ENCODE measurements at places on chromosomes 1 and 21.

- no peak for DNase-seq
Observed at GRCh38 chr1:116486424-116486823, 84.4 kb downstream of the CD58 start.

GRCh38 chr1:20430355-20431175, 55.4 kb downstream of the CAMK2N1 start:
- no peak for DNase-seq

DNA sequence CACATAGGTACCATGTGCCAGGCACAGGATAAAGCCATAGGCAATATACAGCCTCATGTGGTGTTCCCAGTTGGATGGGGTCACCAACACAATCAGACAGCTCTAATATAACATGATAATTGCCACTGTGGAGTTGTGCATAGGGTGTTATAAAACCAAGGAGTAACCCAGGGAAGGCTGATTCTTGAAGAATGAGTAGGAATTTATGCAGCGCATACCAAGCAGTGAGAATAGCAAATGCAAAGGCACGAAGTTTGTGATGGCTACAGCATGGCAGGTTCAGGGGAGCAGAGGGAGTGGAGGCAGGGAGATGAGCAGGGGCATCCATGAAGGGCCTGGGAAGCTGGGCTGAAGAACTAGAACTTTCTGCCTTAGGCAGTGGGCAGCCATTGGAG, 20.4 kb upstream of the SLC2A1 start:
- no peak for DNase-seq

GRCh38 chr1:55997536-55997935, 581.8 kb downstream of the PLPP3 start:
- DNase-seq: no peak

DNA sequence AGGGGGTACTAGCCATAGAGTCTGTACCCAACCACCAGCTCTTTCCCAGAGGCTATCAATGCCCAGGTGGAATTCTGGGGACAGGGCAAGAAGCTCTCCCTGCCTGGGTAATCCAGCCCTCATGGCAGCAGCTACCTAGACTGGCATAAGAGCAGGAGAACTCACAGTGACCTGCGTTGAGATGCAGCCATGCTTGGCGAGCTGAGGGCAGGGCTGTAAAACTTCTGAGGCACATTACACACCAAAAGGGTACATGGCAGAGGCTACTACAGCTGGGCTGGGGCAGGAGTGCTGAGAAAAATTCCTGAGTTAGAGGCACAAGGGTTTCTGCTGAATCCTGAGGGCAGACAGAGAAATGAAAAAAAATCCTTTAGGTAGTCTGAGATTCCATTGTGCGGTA, 927.9 kb upstream of the B3GALT2 start:
- DNase-seq: no peak

GRCh38 chr1:162855461-162856150, 5.4 kb downstream of the CCDC190 start:
- no peak for DNase-seq

DNA sequence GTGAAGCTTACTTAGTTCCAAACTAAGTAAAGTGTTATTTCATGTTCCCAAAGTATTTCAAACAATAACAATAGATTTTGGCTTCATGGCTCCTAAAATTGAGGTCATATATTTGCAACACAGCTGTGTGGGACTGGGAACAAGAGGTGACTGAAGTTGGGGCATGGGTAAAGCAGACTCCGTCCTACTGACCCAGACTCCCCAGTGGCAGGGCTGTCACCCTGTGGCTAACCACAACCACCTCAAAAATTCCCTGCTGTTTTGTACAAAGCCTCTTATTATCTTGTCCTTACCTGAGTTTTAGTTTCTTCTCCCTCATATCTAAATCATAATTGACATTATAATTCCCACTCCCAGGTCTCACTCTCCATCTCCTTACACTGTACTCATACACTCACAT, 117.6 kb downstream of the PTGER3 start:
- DNase-seq: no peak

- DNase-seq: no peak
Observed at GRCh38 chr1:199756066-199756465, 271.4 kb upstream of the NR5A2 start.

DNA sequence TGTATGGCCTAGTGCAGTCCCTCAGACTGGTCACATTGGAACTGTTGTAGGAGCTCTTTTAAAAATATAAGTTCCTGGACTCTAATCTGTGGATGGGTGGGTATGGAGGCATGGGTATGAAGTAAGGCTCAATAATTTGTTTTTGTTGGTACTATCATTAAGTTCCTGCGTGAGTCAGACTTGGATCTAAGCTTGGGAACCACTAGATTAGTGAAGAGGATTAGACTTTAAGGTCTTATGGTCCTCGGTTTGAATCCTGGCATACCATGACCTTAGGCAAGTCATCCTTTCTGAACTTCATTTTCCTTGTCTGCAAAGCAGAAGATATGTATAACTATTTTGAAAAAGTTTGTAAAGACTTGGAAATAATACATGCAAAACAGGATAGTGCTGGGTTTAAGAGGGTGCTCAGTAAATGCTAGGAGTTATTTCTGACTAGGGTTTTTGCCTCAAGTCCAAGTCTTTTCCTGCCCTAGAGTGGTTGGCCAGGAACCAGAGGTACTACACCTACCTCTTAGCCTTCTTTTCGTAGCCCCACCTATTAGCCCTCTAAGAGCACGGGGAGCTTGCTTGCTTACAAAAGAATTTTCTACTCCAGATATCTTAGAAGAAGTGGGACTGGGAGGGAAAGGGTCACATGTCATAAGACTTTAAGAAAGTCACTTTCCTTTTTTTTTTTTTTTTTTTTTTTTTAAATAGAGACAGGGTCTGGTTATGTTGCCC, 38.6 kb upstream of the METTL18 start:
- DNase-seq: no peak

GRCh38 chr1:176801514-176802020, 338.6 kb downstream of the PAPPA2 start:
- no peak for DNase-seq

GRCh38 chr1:85245456-85245855, 14.0 kb downstream of the C1orf52 start:
- no peak for DNase-seq

DNA sequence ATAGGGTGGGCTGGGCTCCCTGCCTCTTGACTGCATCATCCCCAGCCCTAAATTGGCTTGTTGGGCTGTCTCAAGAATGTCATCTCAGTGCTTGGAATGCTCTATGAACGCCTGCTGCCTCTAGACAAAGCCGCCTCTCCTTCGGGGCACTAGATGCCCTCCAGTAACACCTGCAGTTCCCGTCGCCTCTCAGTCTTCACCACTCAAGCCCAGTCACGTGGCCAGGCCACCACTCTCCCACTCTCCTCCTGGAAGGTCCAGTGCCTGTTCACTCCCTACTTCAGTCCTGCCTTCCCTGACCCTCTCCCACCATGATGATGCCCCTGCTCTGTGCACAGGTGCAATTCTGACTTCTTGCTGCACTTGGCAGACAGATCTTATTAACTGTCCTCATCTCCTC, 7.0 kb downstream of the TAS1R2 start:
- no peak for DNase-seq

DNA sequence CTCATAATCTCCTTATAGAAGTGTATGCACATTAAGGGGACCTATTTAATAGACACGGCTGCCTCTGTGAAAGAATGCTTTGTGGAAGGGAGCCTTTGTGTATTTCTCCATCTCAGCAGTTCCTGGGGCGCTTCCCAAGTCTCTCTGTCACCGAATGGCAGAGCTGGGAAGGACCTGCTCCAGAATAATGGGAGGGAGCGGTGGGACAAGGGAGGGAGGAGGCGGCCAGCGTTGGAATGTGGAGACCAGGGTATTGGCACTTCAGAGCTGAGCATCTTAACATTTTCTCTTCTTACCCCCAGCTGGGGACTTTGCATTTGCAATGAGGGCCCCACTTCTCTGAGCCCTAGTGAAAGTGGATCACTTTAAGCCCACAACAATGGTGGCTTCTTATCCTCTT, 23.9 kb downstream of the CACHD1 start:
- DNase-seq: no peak

DNA sequence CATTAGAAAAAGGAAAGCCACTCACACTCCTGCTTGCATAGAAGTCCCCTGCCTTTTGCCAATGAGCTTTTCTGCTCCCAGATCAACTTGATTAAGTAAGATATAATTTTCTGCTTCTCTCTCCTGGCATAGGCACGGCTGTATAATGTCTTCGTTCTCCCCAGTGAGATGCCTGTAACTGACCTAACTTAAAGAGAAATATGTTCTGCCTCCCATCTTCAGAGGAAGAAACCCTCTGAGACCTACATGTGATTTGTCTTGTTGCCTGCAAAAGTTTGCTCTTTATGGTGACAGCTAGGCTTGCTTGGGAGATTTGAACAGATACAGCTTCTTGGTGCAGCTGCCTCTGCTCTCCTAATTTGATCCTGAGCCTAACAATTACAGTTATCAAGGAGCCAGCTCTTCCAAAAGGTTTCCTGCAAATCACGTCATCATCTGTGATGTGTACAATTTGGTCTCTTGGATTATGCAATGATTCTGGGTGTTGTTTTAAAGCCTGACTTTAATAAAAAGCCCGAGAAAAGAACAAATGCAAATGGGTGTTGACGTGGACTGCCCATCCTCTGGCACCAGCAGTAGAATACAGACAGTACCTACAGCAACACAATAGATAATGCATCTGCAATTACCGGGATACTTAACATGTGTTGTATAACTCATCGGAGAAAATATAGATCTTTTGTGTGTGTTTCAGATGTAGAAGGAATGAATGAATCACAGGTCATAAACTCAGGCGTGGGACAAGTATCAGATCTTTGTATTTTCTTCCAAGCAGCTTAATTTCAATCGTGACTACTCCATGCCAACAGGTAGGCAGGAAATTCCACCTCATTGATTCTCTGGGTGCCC, 76.2 kb upstream of the KAZN start:
- DNase-seq: no peak

DNA sequence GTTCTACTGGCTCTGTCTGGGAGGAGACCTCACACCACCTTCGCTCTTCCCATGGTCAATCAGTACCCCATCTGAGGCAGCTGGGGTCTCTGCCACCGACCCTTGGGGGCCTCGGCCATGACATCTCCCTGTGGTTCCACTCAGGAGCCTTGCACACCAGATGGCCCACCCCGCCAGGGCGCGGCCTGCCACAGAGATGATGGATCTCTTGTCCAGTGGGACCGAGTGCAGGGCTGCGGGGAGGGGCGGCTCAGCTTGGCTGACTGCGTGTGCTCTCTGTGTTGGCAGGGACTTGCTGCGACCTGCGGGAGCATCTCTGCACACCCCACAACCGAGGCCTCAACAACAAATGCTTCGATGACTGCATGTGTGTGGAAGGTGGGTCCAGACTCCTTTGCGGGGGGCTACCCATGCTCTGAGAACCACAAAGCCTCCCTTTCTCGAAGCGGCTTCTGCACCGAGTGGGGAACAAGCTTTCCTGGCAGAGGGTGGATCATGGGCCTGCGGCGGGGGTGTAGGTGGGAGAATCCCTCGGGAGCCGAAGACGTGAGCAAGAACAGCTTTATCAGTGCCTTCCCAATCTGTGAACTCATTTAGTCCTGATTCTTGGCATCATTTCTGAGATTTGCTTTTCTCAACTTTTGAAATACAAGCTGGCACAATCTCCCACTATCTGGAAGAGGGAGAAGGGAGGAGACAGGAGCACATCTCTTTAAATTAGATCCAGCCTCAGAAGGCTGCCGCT, 20.9 kb upstream of the AGTRAP start:
- no peak for DNase-seq

- DNase-seq: no peak
Observed at GRCh38 chr1:159944623-159945455, 574 bp downstream of the IGSF9 start.

- DNase-seq: no peak
Observed at GRCh38 chr1:159753386-159753785, 27.4 kb upstream of the DUSP23 start.

GRCh38 chr1:45892068-45892785, 88.8 kb downstream of the MAST2 start:
- DNase-seq: no peak

DNA sequence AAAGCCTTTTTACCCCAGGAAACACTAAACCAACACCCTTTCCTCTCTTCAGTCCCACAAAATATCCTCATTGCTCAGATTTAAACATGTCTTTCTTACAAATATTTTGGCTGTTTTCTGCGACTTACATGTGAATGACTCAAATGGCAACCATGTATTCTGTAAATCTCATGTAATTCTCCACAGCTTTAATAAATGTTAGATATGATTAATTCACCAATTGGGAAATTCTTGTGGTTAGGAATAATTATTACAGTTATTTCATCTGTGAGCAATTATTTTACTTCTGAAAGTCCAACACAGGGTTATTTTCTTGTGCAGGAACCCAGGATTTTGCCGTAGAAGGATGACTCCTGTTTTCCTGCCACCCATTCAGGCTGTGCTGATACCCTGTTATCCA, 431.5 kb downstream of the LMO4 start:
- DNase-seq: no peak

- DNase-seq: no peak
Observed at GRCh38 chr21:33071770-33072306, 1.9 kb downstream of the OLIG1 start.

DNA sequence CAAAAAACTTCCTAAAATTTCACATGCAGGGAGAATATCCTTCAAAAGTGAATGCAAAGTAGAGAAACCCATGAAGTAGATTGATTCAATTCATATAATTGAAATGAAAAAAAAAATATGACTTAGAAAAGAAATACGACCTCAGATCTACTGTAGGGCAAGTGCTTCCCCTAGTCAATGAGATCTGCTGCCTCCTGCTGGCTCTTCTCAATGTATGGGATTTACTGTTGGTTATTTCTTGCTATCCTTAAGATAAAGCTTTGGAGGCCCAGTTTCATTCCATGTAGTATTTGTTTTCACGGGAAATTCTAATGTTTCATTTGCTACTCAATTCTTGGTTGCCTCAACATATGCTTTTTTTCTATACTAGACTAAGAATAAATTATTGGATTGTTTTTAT, 46.2 kb downstream of the ZNF648 start:
- no peak for DNase-seq

GRCh38 chr1:208013210-208013609, 102.3 kb upstream of the CD34 start:
- no peak for DNase-seq

DNA sequence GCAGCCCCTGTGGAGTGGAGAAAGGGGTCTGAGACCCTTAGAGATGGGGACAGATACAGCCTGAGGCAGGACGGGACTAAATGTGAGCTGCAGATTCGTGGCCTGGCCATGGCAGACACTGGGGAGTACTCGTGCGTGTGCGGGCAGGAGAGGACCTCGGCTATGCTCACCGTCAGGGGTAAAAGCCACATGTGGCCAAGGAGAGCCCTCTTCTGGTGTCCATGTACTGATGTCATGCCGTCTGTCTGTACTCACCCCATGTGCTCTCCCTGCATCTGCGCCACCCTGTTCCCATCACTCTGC, 84.7 kb downstream of the OBSCN start:
- DNase-seq: no peak

- no peak for DNase-seq
Observed at GRCh38 chr1:7680207-7680954, 90.7 kb upstream of the VAMP3 start.

GRCh38 chr1:201332616-201333335, 44.7 kb downstream of the TNNT2 start:
- no peak for DNase-seq

DNA sequence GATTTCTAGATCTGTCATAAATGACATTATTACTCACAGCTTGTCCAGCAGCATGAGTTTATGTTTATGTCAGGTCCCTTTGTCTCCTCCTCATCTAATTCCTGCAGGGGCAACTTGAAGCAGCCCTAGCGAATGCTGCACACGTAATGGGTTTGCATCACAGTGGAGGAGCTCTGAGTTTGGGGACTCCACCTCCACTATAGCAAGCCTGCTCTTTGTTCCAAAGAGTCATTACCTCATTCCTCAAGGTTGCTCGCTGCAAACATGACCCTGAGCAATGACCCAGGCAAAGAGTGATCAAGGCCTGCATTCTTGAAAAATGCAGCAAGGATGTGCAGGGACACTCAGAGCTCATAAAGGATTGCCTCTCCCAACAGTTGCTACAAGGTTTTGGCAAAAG, 261.9 kb downstream of the HHIPL2 start:
- no peak for DNase-seq
